ENCODE measurements at places on chromosomes 3 and 15. TPM values are rescaled to one million over a fixed set of nuclear protein-coding genes. Genes with fewer than 3 reads are reported as not detected.

Gene LEO1
- total RNA-seq = 8.5 TPM

Gene COPB2
- 62.1 TPM for total RNA-seq

Gene TIMMDC1
- total RNA-seq = 340 TPM

Gene COLQ
- total RNA-seq = 1.7 TPM

Gene ANKRD34C
- 0.11 TPM for total RNA-seq

Gene ATP2B2
- total RNA-seq = 0.14 TPM

Gene LRRIQ4
- total RNA-seq = not detected

Gene PATL2
- total RNA-seq = 3.3 TPM

Gene LSMEM2
- total RNA-seq = 29.8 TPM

Gene STXBP5L
- not detected for total RNA-seq

Gene NR2E3
- not detected for total RNA-seq

Gene GRIP2
- 39.3 TPM for total RNA-seq

Gene CPNE9
- not detected for total RNA-seq
